Fibroblast of skin of left quadriceps (primary cell): ENCODE measurements at places on chromosomes 2 and 18.

GRCh38 chr2:174682007-174682577 is 82.2 kb downstream of the CHRNA1 start:
- DNase-seq: no peak

DNA sequence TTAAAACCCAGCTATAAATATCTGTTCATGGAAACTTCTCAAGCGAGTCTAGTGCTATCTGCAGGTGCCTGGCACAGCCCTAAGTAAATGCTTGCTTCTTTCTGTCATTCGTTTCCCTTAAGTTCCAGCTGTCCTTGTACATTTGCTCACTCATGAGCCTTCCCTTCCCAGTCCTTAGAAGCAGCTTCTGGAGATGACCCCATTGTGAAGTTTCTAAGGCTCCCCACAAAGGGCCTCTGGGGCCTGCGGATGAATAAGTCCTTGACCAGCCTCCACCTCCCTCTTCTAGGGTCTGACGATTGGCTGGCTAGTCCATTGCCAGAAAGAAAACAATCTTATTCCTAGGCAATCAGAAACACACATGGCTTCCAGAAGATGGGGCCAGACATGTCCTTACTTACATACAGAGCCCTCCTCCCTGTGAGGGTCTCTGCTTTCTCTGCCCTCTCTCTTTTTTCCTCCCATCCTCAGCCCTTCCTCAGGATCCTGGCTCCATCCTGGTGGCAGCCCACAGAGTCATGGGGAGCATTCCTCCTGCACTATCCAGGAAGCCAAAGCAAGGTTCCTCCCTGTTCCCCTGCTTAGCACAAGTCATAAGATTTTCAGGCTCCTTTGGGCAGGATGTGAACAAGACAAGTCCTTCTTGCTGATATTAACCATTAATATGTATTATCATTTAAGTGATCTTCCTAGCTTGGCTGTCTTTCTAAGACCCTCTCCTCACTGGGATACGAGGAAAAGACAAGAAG is 87.3 kb downstream of the TNFRSF11A start:
- no peak for DNase-seq

GRCh38 chr2:153145470-153145978 is 333.0 kb downstream of the RPRM start:
- DNase-seq: no peak

DNA sequence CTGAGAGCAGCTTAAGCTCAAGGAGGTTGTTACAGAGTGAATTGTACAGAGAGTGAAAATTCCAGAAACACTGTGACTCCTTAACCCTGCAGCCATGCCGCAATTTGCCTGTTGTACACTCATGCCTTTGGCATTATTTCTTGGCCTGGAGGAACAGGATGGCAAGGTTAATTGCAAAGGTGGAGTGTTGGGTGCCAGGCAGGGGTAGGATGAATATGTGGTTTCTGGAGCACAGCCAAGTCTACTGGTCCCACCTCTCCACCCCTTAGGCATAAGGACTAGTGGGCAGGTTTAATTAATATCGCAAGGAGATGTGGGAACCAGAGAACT is 250.2 kb downstream of the LRRTM1 start:
- DNase-seq: no peak

DNA sequence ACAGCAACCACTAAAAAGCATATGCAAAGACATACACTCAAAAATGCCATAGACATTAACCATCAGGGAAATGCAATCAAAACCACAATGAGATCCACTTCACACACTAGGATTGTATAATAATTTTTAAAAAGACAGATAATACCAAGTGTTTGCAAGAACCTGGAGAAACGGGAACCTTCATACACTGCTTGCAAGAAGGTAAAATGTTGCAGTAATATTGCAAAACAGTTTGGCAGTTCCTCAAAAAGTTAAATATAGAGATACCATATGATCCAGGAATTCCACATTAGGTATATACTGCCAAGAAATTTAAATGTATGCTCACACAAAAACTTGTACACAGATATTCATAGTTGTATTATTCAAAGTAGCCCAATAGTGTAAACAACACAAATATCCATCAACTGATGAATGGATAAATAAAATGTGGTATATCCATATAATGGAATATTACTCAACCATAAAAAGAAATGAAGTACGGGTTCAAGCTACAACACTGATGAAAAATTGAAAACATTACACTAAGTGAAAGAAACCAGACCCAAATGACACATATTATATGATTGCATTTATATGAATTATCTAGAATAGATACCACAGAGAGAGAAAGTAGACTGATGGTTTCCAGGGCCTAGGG is 14.7 kb upstream of the CHMP3 start:
- no peak for DNase-seq

GRCh38 chr2:79025421-79025820 is at the start of gene REG3G:
TSS of gene REG3G (plus strand) at chr2:79025702. CDS start at chr2:79026094, 392 bp downstream.
- no peak for DNase-seq

DNA sequence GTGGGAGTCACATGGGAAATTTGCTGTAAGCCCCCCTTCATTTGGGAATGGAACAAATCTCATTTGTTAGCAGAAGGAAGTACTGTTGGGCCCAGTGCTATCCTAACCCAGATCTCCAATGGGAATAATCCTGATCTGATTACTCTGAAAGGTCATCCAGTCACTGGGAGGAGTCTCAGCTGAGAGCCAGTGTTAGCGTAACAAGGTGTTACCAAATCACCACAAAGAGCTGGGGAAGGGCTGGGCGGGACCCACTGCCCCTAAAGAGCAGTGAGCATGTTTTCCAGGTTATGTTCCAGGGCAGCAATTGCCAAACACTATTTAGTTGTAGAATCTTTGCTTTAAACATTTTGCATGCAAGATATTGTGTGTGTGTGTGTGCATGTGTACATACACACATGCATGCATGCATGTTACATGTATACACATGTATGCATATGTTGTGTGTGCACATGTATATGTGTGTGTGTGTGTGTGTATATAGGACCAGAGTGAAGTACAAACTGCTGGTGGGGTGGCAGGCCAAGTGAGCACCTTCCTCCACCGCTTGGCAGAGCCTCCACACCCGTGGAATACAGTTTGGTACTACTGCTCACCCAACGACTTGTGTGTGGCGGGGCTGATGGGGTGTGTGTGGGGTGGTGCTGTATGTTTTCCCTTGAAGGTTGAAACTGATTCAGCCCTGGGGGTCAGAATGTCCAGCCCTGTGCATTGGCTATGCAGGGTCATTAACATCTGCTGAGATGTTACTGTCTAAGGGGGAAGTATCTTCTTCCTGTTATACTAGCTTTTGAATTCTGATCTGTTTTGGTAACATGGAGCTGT is 15.2 kb downstream of the INPP5D start:
- DNase-seq: no peak

- no peak for DNase-seq
Measured at GRCh38 chr2:89834306-89834705, 1142.8 kb downstream of the RPIA start.

DNA sequence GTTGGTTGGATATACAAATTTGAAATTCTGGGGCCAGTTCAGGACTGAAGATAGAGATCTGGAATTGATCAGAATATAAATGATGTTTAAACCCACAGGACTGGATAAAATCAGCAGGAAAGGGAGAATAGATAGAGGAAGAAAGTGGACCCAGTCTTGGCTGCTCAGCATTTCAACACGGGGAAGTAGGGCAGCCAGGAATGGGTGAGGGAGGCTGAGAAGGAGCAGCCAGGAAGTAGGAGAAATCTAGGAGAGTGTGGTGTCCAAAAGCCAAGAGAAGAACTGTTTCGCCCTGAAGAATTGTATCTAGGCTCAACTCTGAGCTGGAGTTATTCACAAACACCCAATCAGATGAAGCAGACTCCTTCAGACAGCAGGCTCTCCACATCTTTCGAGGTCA is 197.9 kb downstream of the CDCA7 start:
- DNase-seq: no peak

DNA sequence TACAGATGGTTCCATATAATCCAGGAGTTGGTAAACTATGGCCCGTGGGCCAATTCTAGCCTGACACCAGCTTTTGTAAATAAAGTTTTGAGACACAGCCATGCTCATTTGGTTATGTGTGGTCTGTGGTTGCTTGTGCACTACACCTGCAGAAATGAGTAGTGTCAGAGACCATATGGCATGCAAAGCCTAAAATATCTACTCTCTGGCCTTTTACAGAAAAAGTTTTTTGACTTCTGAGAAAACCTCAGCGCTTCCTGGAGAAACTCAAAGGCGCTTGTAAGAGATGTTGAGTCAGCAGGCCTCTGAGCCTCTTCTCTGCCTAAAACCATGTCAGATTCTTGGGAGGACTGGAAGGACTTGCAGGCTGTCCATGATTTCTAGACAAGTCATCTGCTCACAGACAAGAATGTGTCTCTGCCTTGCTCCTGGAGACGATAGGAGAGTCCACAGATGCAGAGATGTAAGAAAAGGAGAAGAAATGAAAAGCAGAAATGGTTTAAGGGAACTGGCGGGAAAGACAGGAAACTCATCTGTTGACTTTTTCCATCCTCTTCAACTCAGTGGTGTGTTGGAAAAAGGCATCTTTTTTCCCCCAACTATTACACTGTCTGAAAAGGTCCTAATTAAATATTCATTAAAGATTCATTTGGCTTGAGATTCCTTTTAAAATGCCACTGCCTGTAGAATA is 5.2 kb downstream of the TTC39C start:
- DNase-seq: no peak

GRCh38 chr2:167258712-167259111 is 370.4 kb downstream of the XIRP2 start:
- DNase-seq: no peak

DNA sequence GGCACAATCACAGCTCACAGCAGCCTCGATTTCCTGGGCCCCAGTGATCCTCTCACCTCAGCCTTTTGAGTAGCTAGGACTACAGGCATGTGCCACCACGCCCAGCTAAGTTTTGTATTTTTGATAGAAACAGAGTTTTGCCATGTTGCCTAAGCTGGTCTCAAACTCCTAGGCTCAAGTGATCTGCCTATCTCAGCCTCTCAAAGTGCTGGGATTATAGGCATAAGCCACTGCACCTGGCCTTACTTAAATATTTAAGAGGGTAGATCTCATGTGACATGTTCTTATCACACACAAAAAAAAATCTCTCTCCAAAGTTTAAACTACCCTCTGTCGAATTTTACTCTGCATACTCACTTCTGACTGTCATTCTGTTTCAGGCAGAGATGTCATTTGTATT is 75.4 kb upstream of the CHRNA1 start:
- no peak for DNase-seq

DNA sequence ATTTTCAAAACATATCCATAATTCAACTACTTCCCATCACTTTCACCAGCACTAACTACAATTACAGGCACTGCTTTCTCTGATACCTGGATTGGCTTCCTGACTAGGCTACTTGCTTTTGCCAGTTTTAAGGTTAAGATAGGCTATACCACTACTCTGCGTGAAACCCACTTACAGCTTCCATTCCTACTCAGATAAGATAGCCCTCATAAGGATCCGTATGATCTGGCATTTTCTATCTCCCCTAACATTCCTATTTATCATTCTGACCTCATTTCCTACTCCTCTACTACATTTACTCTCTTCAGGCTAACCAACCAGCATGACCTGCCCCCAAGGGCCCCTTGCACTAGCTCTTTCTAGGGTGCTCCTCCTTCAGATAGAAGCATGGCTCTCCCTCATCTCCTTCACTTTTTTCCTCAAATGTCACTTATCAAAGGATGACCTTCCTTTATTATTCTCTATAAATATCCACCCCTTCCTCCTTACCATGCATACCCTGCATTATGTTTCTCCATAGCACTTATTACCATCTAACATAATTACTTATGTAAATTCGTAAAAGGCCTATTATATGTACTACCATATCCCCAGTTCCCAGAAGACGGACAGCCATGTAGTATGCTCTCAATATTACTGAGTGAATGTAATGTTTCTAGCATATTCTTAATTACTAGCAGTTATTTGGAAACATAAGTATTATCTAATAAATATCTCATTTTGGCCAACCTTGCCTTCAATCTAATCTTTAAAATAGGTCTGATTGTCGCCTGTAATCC is 4.4 kb downstream of the TIA1 start:
- no peak for DNase-seq

DNA sequence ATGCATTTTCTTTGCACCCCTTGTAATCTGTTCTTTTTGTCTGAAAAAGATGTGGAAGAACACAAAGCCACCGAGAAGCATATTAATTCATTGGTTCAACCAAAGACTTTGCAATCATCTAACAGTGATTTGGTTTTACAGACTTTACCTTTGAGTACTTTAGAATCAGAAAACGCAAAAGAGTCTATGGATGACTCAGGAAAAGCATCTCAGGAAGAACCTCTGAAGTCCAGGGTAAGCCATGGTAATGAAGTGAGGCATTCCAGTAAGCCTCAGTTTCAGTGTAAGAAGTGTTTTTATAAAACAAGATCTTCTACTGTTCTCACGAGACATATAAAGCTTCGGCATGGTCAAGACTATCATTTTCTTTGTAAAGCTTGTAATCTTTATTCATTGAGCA is 35.2 kb downstream of the ZNF407 start:
- no peak for DNase-seq
